ENCODE measurements at places on chromosomes 7 and 10.

DNA sequence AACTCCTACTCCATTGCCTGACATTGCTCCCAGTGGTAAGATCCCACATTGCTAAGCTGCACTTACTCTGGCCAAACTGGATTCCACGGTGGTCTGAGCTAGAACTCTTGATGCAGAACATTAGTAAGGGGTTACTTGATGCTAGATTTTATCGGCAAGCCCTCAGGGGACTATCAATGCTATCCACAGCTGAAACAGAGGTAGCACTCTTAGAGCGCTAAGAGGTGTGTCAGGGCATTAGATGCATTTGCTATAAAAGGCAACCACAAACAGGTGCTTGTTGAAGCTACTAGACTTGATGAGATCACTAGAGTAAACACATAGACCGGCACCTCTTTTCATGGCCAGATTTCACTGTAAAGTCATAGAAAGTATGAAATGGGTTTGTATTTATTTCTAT lies 116.3 kb downstream of the MDFIC start:
- no peak for DNase-seq

GRCh38 chr10:132050191-132050590 lies 15.6 kb upstream of the JAKMIP3 start:
- DNase-seq: no peak

DNA sequence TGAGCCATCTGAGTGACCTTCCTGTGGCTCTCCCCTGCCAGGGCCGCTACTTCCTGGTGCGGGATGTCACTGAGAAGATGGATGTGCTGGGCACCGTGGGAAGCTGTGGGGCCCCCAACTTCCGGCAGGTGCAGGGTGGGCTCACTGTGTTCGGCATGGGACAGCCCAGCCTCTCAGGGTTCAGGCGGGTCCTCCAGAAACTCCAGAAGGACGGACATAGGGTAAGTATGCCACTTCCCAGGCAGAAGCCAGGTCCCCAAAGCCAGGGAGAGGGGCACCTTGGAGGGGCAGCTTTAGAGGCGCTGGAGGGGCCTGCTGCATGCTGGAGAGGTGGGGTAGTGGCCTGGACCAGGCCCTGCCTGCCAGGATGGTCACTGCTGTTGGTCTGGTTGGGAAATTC lies 51.3 kb downstream of the PALD1 start:
- no peak for DNase-seq

GRCh38 chr7:157738066-157738460 lies 401.3 kb downstream of the DNAJB6 start:
- no peak for DNase-seq

Measured in activated T-helper 1 cell treated with anti-CD3 and anti-CD28 coated beads, Interleukin-2, amount 50 U/mL, for 16 hours (primary cell).